WTC11 (cell line): ENCODE measurements at places on chromosomes 13 and 19. TPM values are rescaled to one million over a fixed set of nuclear protein-coding genes. Genes with fewer than 3 reads are reported as not detected.

Gene CLDND2
- 1.7 to 2.1 TPM (median 1.9 TPM) in 3 replicates for total RNA-seq

- peaks cover 10% of the 10 kb centered on the region; the same call in 1 of the 2 replicates for H3K36me3 ChIP-seq
- H3K4me1 ChIP-seq, result peaks cover 47% of the 10 kb centered on the region
- H3K27ac ChIP-seq, result no peak overlapping the region
- no peak overlapping the region for H3K4me3 ChIP-seq
- DNase-seq, result no peak
- no peaks in the 10 kb centered on the region for H3K27me3 ChIP-seq
These were observed 22.9 kb downstream of the PPP5C start for GRCh38 chr19:46369817-46370216.

GRCh38 chr19:28446511-28446910 lies 766.4 kb downstream of the UQCRFS1 start:
- H3K27ac ChIP-seq, result peak overlapping the region; percentile 95
- H3K4me3 ChIP-seq, result 0 out of 2 replicates have a peak overlapping the region, but pooled peaks have one; percentile 10
- 0 out of 2 replicates have a peak, but pooled peaks cover 3% of the 10 kb centered on the region for H3K36me3 ChIP-seq

- H3K27ac ChIP-seq, result no peak overlapping the region
- no peaks in the 10 kb centered on the region for H3K27me3 ChIP-seq
- DNase-seq, result no peak
- H3K4me3 ChIP-seq, result no peak overlapping the region
- no peaks in the 10 kb centered on the region for H3K36me3 ChIP-seq
These were observed 45.2 kb upstream of the URI1 start for GRCh38 chr19:29896802-29897201.
